ENCODE measurements at places on chromosomes 4 and X.

GRCh38 chr4:80115368-80116181, 42.5 kb upstream of the ANTXR2 start:
- no peak for DNase-seq

GRCh38 chr4:84578540-84579402, 4.2 kb upstream of the CDS1 start:
- DNase-seq = no peak

DNA sequence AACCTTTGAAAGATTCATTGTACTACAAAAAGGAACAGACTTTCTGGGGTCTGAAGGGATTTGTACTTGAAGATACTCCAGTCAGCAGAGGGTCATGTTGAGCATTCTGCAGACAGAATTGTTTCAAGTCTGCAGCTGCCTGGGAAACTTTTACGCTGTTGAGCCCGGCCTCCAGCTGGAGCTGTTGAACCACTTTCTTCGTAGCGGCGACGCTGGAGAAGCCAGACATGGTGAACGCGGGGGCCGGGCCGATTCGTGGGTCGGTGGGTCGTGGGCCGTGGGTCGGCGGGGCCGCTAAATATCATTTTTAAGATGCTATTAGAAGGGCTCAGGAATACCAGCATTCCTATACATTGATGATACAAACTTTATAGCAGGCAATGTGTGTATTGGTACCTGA, 12.0 kb upstream of the RTL9 start:
- DNase-seq = peak; percentile 43

DNA sequence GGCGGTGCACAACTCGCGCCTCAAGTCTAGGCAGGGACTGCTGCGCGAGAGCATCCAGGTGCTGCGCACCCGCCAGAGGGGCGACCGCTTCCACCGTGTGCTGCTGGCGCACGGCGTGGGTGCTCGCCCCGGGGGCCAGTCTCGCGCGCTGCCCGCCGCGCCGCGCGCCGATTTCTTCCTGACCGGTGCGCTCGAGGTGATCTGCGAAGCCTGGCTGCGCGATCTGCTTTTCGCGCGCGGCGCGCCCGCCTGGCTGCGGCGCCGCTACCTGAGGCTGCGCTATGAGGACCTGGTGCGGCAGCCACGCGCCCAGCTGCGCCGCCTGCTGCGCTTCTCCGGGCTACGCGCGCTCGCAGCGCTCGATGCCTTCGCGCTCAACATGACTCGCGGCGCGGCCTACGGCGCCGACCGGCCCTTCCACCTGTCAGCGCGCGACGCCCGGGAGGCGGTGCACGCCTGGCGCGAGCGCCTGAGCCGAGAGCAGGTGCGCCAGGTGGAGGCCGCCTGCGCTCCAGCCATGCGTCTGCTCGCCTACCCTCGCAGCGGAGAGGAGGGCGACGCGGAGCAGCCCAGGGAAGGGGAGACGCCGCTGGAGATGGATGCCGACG, 1.3 kb downstream of the CHST7 start:
- DNase-seq = peak; percentile 51

GRCh38 chr4:124839786-124840390, 127.4 kb upstream of the ANKRD50 start:
- no peak for DNase-seq

GRCh38 chr4:127829014-127829413, 46.9 kb downstream of the HSPA4L start:
- no peak for DNase-seq

DNA sequence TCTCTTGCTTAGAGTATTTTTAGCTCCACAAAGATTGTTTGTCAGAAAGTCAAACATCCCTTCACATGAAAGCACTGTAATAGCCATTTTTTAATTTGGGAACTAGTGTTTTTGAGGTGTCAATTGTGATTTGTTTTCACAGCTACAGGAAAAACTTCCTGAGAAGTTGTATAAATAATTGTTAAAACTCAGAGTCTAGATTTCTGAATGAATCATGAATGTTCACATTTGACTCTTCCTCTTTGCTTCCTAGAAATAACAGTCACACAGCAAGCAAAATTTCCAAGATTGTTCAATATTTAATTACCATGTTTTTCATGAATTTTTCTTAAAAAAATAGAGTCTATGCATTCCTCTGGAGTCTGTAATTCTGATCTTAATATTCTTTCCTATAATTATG, 156.9 kb upstream of the SLC7A11 start:
- no peak for DNase-seq

DNA sequence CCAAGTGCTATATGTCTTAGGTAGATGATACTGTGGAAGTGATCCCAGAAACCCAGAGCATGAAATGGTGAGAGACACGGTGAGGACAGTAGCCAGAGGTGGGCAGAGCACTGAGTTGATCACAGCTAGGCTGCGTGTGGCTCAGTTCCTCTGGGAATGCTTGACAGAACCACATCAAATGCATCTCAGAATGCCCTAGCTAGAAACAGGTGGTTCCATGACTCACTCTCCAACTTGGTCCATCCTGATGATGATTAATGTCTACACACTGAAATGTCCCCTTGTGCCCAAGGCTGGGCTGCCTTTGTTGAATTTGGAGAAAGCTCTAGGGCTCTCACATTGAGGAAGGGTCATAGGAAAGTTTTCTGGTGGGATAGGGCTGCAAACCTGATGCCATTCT, 113.6 kb downstream of the ZNF518B start:
- DNase-seq = no peak

- no peak for DNase-seq
Measured at GRCh38 chrX:108216405-108216804, 124.8 kb downstream of the ATG4A start.

DNA sequence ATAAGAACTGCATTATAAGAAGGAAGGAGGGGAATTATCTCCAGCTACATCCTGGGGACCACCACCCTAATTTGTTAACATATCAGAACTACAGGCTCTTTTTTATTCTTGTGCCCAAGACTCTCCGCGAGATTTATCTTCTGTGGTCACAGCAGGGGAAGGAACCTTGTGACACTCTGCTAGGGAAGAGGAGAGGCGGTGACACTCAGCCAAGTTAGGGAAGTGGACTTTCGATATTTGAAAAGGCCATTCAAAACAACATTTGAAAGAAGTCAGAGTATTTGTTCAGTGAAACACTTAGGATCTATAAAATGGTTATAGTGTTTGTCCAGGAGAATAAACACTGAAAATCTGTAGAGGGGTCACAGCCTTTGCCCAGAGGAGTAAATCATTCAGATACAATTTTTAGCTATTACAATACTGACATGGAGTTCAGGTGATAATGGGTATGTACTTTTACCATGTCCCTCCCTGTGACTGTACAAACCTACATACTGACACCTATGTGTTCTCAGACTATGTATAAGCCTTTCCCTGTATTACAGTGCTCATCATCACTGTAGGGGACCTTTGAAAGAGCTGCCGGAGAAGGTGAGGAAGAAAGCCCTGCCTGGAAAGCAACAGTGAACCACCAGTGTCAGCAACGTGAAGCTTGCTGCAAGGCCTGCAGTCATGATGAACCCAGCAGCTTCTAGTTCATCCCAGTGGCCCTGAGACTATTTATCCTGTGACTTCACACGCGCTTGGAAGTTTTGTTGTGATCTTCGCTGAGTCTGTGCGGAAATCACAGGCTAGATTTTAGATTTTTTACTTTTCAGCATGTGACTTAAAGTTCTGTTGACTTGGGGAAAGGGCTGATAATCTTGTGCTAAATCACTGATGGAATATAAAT, 8.5 kb upstream of the PTTG2 start:
- DNase-seq = no peak

DNA sequence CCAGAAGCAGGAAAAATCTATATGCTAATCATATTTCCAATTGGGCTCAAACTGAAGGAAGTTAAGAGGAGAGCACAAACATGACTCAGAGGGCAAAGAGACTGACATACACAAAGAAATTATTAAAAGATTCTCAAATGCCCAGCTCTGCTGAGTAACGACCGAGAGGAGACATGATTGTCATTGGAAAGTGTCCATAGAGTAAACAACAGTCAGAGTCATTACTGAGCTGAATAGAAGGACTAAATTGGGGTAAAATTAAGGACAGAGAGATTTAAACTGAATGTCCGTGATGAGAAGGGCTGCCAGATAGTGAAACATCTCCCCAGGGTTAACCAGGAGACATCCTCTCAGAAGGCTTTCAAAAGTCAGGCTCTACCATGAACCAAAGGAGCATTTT, 111.2 kb upstream of the GALNT7 start:
- DNase-seq = no peak

DNA sequence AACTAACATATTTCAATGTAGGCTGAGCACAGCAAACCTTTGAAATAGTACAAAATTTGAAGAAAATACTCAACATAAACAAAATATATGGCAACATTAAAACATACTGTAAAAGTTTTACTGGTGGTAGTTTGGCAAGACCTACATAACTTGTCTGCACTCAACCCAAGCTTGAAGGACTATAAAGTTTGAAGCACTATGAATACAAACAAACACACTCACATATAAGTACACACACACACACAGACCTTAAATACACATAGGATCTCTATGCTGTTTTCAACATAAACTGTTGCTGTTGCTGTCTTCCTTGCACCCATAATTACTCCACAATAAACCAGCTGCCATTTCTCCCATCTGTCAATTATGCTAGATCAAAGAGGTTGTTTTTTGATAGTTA, 589.6 kb downstream of the IL15 start:
- no peak for DNase-seq

DNA sequence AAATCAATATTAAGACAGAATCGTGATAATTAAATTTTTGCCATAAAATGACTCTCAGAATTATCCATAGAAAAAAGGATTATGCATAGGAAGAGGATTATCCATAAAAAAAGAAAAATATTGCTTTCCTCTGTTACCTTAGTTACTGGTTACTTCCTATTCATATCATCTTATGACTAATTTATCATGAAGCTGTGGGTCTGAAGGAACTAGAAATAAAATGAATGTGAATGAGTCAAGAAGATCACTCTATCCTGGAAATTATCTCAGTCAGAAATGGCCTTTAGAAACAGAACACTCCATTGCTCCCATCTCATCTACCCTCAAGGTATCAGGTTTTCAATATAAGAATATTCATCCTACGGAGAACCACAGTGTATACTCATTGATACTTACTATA, 19.4 kb downstream of the RPS6KA6 start:
- no peak for DNase-seq

GRCh38 chr4:85669992-85670548, 195.1 kb downstream of the ARHGAP24 start:
- DNase-seq = no peak

GRCh38 chr4:5992828-5993321, 25.4 kb downstream of the C4orf50 start:
- DNase-seq = peak; percentile 30

DNA sequence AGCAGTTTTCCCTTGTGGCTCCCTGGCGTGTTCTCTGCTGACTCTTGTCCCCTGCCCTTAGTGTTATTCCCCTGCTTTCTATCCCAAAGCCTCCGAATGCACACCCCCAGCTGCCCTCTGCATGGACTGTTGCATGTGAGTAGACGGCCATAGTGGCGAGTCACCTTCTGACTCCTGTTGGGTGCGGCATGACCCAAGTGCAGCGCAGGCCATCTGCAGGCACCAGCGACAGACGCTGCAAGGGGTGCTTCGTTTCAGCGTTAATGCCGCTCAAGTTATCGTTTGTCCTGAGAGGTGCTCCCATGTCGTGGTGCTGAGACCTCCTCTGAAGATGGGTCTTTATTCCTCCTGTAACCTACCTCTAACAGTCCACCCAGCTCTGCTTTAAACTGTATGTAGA, 57.7 kb downstream of the NOP14 start:
- no peak for DNase-seq

DNA sequence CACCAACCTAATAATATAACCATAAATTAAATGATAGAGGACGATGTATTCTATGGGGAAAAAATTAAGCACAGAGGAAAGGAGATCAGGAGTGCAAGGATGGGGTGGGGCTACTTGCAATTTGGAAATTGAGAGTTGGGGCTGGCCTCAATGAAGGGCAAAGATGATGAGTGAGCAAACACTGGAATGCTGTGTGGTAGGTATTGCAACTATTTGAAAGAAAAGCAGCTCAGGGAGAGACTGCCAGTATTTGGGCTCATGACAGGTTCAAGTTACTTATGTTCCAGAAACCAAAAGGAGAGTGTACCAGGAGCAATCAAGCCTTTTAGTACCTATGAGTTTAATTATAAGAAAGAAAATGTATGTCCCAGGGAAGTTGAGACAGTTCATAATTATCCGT, 47.4 kb downstream of the ASIC5 start:
- no peak for DNase-seq

DNA sequence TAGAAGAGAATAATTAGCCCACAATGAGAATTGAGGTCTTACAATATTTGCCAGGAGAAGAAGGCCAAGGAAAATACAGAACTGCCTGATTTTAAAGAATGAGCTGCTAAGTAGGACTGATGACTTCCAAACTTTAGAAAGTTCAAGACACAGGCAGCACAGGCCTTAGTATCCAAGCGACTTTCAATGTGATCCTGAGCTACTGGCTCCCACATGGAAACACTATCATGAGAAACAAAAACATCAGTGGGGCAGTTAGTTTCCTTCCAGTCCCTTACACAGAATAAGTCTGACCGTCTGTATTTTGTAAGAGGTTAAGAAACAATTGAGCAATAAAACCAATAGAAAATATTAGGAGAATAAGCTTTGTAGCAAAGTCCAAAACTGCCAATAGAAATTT, 251.4 kb downstream of the COL25A1 start:
- no peak for DNase-seq

- no peak for DNase-seq
Measured at GRCh38 chrX:130330146-130330545, 9.6 kb upstream of the SLC25A14 start.

DNA sequence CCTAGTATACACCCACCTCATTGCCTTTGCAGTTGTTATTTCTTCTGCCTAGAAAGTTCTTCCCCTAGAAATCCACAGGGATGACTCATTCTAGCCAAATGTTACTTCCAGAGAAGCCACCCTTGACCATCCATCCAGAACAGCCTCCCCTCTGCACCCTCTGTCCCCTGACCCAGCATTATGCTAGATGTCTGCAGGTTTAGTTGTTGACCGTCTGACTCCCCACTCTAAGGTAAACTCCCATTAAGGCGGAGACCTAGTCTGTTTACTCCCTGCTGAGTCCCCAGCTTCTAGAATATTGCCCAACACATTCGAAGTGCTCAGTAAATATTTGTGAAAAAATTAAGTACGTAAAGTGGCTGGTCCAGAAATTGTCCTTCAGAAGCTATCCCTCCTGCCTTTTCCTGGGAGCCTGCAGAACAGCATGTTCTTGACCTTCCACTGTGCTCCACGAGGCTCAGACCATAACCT, 11.0 kb downstream of the SRD5A3 start:
- DNase-seq = no peak

GRCh38 chr4:183674153-183674552, 15.1 kb downstream of the TRAPPC11 start:
- no peak for DNase-seq

DNA sequence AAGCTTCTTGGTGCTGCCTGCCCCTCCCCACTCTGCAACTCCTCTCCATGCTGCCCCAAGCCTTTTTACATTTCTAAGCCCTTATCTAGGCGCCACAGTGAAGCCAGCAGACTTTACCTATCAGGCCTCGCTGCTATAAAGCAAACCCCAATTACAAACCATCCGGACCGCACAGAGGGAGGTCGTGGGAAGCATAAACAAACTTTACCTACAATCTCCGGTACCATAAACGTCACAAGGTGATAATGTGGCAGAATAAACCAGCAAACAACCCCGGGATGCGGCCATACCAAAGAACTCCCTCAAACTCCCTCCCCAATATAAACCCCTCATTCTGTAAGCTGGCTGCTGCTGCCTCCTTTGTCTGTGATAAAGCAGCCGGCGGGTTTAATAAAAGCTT, 54.0 kb upstream of the ZCCHC13 start:
- no peak for DNase-seq

- no peak for DNase-seq
Measured at GRCh38 chr4:138655985-138656384, 359.6 kb upstream of the NOCT start.
